GM18507 (cell line): ENCODE measurements at places on chromosomes 2 and 18.

GRCh38 chr2:237210763-237211162 lies 125.1 kb downstream of the COPS8 start:
- DNase-seq: no peak

- peak; percentile 55 for DNase-seq
Observed at GRCh38 chr2:100142393-100142792, at the start of gene AFF3. AFF3 (minus strand) TSS chr2:100142590; CDS start chr2:100104454, 38,136 bp downstream.

DNA sequence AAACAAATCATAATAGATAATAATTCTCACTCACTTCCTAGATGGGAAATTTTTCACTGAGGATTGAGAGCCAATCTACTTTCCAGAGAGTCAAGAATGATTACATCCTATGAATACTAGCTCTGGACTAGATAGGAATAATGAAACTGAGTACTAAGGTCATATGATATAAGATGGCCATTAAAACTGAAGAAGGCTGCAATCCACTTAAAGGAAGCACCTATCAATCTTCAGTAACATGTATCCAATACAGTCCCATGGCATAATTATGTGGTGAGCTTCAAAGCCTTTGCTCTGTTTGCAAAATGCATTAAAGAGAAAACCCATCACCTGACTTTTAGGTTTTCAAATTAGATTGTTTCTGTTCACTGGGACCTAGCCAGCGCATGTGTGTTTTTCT lies 398.0 kb upstream of the MEIS1 start:
- DNase-seq: no peak

GRCh38 chr2:60445684-60446179 lies 107.7 kb downstream of the BCL11A start:
- no peak for DNase-seq

GRCh38 chr2:73993778-73994177 lies 9.1 kb downstream of the TET3 start:
- no peak for DNase-seq

DNA sequence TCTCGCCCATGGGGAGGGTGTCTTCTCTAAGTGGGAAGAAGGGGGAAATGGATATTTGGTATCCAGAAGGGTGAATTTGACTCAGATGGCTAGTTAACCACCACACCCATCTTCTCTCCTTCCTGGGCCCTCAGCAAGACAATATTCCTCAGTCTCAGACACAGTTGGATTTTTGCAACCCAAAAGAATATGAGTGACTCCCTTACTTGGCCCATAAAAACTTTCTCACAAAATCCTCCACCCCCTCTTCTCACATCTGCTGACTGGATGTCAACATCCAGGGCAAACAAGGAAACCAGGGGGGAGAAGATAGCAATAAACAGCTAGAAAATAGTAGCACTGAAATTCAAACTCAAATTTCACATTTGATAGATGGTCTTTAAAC lies 35.3 kb upstream of the GCC2 start:
- DNase-seq: no peak

DNA sequence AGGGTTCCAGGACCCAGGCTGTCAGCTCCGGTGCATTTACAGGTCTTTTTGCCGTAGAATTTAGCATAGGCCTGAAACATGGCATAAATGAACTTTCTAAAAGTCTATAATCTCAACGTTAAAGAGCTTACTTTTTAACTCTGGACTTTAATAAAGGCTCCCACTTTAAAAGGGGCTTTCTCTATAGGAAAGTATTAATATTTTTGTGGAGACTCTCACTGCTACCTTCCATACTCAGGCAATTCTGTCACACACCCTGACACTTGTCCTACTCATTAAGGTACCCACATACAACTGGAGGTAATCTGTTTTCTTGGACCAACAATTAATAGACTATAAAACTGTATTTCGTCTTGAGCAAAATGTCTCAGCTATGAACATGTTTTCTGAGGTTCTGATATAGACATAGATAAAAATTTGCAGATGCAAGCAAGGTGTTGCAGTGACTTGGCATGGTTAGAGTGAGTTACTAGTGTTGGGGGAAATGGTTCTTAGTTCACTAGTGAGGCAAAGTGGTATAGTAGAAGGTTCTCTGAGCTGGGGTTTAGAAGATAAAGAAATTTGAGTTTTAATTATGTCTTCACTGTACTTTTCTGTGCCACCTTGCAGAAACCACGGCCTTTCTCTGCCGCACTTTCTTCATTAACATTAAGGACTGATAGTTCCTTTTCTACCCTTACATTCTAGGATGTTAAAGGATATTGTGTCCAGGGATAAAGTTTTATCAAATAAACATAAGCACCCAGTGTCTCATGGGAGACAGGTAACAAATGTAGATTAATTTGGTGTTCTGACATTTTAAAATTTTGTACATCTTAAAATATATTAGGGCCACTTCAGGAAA lies 10.8 kb upstream of the NR4A2 start:
- no peak for DNase-seq

- DNase-seq: no peak
Observed at GRCh38 chr2:172329774-172330671, 97.4 kb upstream of the ITGA6 start.

GRCh38 chr2:240391111-240392051 lies 44.1 kb upstream of the GPC1 start:
- no peak for DNase-seq

DNA sequence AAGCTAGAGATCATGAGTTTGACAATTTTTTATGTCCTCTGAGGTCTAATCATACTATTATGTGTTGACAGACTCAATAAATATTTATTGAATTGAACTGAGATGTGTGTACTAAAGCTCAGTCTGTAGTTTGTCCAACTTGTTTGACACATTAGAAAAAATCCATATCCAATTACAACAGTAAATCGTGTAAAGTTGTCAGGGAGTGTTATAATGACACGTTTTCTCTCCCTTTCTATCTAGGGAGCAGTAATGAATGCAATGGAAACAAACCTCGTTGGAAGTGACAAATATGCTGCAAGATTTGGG lies 28.4 kb downstream of the ITGA4 start:
- DNase-seq: no peak

DNA sequence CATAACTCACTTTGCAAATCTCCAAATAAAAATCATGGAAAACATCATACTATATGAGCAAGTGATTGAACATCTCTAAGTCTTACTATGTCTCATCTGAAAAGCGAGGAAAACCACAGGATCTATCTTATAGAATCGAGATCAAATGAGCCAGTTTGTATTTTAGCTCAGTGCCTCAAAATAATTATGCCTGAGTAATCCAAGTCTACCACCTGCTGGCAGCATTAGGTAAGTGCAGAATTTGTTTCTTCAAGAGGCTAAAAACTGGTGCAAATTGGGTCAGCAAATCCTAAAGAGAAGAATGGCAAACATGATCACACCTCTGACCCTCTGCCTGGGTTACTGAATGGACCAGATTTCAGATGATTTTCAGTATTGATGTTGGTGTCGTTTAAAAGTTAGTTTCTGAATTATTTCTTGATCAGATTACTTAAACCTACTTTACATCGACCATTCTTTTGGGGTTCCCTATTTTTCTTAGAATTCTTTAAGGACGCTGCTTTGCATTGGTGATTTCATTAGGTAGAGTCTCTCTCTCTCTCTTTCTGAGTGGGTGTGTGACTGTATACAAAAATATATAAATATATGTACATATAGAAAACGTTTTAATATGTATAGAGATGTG lies 12.7 kb upstream of the FHOD3 start:
- no peak for DNase-seq

DNA sequence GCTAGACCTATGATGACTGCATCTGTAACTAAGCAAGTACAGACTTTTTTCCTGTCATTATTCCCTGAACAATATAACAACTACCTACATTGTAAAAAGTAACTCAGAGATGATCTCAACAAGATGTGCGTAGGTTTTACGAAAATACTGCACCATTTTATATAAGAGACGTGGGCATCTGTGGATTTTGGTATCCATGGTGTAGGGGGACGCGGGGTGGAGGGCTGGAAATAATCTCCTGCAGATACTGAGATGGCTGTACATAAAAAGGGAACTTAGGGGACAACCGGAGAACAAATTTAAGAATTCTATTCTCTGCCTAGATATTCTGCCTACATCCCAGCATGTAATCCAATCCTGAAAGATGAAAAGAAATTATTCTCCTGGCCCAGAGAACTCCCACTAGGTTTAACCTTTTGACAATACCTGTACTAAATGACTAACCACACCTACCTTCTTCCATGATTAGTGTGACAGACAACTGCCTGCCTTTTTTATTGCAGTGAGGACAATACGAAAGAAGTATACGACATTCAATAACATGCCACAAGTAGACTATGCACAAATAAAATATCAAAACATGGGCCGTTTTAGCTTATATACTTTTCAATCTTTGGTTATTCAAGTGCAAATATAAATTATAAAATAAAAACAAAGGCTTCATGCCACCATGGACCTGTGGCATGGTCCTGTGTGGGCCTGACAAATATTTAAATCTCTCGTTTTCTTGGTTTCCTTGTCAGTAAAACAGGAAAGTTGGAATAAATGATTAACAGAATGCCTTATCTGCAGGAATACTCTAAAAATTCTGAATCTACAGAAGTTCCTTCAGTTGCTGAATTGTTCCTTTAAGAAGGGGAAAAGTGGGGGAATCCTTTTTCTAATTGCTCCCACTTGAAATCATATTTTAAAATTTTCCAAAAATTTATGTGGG lies 46.3 kb downstream of the RTN4 start:
- no peak for DNase-seq

DNA sequence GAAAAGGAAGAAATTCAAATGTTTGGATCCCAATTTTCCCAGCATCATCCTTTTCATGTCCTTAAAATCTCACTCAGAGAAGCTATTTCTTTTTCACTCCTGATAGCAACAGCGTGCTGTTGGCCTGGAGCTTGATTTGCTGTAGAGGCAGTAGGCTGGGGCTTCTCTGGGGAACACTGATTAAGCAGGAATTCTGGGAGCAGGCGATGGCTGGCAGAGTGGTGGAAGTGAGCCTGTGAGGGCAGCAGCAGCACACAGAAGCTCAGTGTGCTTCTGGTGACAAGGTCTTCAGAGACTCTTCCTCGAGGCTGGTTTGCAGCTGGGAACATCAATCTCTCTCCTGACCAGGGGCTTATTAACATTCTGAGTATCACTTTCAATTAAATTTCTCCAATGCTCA lies 284.6 kb downstream of the DPP10 start:
- no peak for DNase-seq

- DNase-seq: no peak
Observed at GRCh38 chr18:34322365-34323289, 97.9 kb upstream of the NOL4 start.

DNA sequence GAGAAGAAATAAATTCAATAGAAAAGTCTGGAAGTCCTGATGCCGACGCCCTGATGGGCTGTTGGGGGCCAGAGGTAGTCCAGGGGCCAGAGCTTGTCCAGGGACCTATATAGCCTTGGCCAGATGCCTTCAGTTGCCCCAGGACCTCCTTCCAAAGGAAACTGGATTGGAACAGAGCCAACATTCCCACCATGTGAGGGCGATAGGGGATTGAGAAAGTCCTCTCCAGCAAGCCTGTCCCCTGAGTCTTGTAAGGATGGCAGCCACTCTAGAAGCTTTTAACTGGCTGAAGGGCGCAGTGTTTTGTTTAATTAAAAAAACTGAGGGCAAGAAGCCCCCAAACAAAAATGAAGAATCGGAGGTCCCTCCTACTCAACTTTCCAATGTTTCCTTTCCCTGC lies 54.9 kb upstream of the CDCA7 start:
- DNase-seq: no peak

DNA sequence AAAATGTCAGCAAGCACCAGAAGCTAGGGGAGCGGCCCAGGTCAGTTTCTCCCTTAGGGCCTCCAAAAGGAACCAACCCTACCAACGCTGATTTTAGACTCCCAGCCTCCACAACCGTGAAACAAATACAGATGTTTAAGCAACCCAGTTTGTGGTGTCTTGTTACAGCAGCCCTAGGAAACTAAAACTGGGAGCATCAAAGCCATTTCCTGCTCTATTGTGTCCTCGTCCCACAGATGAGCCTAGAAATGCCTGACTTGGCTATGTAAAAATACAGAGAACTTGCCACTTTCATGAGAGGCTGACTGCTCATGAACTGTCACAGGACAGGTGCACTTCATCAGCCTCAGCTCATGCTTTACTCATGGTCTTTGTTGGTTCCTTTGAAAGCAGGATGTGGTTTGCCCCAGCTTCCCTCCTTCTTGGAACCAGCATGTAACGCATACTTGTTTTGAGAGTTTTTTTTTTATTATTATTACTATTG lies 97.6 kb upstream of the SLC39A10 start:
- DNase-seq: no peak

DNA sequence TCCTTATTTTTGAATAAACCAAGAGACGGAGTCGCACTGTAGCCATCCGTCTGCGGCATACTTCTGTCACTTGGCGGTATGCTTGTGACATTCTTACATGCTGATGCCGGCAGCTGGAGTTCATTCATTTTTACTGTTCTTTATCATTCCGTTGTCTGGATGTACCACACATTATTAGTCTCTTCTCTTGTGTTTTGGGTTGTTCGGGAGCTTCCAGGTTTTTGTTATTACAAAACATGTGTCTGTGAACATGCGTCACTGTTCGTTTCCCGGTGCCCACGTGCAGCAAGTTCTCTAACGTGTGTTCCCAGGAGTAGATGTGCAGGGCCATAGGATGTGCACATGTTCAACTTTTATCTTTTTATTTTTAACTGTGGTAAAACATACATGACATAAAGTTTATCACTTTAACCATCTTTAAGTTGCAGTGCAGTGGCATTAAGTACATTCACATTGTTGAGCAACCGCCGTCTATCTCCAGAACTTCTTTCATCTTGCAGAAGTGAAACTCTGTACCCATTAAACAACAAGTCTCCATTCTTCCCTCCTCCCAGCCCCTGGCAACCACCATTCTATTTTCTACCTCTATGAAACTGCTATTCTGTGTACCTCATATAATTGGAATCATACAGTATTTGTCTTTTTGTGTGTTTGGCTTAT lies 40.1 kb downstream of the MTCL1 start:
- no peak for DNase-seq

DNA sequence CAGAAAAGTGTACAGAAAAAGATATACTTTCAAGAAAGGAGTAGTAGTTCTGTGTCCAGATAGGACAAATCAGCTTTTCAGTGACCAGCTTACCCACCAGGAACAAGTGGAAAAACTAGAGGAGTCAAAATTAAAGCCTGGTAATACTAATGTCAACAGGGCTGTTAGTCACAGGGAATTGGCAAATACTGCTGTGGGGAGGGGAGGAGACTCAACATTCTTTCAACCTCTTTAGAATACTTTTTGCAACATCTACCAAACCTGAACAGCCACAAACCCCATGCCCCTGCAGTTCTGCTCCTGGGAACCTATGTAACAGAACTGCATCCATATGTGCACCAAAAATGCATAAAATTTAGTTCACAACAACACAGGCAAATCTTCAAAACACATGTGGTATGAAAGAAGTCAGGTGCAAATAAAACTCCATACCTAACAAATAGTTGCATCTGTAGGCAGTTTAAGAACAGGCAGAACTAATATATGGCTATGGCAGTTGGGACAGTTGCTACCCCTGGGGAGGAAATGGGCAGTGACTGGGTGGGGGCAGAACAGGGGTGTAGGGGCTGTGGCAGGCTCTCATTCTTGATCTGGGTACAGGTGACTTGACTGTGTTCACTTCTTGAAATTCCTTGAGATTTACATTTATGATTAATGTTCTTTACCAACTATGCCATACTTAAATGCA lies 9.7 kb downstream of the CMPK2 start:
- no peak for DNase-seq

GRCh38 chr2:8241317-8241716 lies 440.5 kb upstream of the ID2 start:
- no peak for DNase-seq
